ENCODE measurements at places on chromosomes 3 and 15. TPM values are rescaled to one million over a fixed set of nuclear protein-coding genes. Genes with fewer than 3 reads are reported as not detected.

The LRRC2 gene
- total RNA-seq: not detected

The C3orf20 gene
- total RNA-seq: 0.20 TPM

- DNase-seq: no peak
These were observed 35.0 kb upstream of the PLCL2 start for GRCh38 chr3:16849795-16850194.

DNA sequence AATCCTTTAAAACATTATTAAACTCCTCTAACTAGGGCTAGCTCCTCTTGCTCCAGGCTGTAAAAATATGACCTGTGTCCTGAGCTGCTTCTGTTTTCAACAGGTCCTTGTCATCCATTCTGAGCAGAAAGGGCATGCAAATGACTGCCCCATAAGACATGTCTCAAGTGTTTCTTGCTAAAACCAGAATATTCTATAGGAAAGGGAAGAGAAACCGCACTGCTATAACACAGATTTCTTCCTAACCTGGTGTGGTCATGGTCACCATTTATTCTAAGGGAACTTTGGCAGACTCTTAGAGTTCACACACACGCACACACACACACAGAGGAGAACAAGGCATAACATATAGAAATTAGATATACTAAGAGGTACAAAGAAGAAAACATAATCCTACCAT lies 34.2 kb upstream of the B3GNT5 start:
- no peak for DNase-seq

GRCh38 chr15:37059086-37059485 lies 41.3 kb downstream of the MEIS2 start:
- peak; percentile 4 for DNase-seq

All from HCT116 (cell line).